ENCODE measurements at places on chromosomes 5 and 9.

DNA sequence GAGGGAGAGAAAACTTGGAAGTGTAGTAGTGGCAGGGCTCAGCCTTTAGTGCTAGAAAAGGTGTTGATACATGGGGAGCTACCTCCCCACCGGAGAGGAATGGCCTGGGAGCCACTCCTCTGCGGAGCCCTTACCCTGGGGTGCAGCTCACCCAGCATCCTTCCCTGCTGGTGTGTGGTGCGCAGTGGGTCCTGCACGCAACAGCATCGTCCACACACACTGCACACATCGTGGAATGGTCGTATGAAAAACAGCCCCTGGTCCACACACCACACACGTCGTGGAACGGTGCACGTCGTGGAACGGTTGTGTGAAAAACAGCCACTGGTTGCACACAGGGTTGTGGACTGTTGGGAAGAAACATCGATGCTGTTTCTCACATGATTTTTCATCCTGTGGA lies 16.1 kb upstream of the AHRR start:
- no peak for DNase-seq

DNA sequence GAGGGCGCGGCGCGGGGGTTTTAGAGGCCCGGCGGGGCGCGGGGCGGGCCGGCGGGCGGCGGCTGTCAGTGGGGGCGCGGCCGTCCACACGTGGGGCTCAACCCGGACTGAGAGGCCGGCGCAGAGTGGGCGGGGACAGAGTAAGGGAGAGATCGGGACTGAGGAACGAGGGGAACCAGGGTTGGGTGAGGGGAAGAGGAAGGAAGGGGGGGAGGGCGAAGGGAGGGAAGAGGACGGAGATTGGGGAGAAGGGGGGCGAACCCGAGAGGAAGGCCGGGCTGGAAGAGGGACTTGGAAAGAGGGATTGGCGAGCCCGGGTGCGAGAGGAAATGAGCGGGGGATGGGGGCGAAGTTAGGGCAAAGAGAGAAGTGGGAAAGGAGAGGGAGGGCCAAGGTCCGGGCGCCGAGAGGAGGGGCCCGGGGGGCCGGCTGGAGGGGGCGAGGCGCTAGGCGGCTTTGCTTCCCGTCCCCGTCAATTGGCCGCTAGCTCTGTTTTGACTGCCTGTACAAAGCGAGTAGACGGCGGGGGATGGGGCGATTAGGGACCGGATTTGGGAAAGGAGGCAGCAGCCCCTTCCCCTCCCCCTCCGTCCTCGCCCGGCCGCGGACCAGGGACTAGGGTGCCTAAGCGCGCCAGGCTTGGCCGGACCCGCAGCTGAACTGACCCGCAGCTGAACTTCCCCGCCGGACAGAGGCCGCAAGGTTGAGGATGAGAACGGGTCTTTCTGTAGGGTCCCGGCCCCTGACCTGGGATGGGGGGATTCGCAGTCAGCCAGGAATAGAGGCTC lies 399 bp upstream of the FBN2 start:
- DNase-seq, result peak; percentile 88

GRCh38 chr9:20685769-20686168 lies 1.7 kb downstream of the FOCAD start:
- DNase-seq, result no peak

- DNase-seq, result peak; percentile 95
Observed at GRCh38 chr9:21506626-21507482, 24.7 kb upstream of the IFNE start.

DNA sequence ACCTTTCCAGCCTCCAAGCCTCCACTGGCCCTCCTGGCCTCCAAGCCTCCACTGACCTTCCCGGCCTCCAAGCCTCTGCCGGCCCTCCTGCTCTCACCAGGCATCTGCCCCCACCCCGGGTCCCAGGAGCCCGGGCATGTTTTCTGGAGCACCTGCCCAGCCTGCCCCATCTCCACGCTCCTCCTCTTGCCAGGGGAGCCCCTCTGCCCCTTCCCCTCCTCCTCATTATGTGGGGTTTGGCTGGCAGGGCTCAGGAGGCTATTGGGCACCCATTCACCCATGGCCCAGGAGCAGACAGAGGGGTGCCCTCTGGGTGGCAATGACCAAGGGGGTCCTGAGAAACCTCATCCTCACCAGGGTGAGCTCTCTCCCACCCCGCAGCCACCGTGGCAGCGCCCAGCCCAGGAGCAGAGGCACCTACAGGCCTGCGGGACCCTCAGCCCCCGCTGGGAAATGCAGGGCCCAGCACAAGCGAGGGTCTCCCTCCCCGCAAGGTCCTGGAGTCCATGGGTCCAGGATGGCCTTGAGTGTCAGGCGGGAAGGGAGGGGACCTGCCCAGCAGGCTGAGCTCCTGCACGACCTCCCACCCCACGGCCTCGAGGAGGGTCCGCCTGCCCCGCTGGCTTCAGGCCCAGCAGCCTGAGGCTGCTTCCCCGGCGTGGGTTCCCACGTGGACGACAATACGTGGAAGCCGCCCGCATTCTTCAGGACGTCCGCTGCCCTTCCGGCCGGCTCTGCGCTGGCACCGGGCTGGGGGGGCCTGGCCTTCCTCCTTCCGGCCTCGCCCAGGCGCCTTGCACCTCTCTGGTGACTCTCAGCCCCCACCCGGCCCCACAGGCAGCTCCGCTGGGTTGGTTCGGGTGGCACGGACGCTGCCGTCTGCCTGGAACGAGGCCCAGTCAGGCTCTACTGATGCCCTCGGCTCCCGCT lies 51.4 kb upstream of the NRARP start:
- no peak for DNase-seq
